ENCODE measurements at places on chromosomes 16 and 17.

DNA sequence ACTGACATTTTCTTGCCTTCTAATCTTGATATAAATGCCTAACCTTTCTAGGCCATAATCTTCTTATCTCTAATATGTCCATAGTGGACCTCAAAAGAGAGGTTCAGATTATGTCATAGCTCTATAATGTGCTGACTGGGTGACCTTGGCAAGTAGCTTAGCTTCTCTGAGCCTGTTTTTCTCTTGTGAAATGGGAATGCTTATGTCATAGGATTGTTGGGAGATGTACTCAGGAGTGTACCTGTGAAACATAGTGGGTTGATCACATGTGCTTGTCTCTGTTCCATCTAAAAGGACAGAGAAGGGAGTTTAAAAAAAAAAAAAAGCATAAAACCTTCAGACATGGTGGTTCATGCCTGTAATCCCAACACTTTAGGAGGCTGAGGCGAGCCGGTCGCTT lies 2.4 kb downstream of the MED9 start:
- no peak for DNase-seq

DNA sequence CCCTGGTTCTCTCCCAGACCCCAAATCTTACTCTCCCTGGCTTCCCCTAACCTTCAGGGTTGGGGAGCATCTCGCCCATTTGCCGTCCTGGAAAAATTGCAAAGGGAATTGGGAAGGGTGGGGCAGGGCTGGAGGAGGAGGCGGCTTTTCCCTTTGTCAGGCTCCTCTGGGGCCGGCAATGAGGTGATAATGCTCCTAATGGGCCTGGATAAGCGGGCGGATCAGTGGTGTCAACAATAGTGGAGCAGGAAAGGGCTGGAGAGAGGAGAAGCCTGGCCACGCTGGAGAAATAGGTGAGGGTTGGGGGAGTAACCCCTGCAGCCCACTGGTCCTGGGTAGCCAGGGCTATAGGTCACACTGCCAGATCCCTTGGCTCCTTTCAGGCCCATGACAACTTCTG lies 12.3 kb downstream of the SCN4A start:
- no peak for DNase-seq

- DNase-seq = no peak
These were observed 7.5 kb upstream of the ITGB3 start for GRCh38 chr17:47246120-47246519.

- DNase-seq = no peak
These were observed 55.8 kb downstream of the SALL1 start for GRCh38 chr16:51095084-51095881.

DNA sequence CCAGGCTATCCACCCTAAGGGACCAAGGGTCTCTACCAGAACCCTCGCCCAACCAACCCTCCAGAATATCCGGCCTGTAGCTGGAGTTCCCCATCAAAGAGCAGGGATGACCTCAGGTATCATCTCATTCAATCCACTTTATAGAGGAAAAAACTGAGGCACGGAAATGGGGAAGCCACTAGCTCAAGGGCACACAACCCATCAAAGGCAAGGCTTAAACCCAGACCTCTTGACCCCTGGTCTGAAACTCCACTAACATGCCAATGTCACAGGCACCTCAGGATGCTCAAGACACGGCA lies 1.6 kb downstream of the TBC1D10B start:
- DNase-seq = no peak

DNA sequence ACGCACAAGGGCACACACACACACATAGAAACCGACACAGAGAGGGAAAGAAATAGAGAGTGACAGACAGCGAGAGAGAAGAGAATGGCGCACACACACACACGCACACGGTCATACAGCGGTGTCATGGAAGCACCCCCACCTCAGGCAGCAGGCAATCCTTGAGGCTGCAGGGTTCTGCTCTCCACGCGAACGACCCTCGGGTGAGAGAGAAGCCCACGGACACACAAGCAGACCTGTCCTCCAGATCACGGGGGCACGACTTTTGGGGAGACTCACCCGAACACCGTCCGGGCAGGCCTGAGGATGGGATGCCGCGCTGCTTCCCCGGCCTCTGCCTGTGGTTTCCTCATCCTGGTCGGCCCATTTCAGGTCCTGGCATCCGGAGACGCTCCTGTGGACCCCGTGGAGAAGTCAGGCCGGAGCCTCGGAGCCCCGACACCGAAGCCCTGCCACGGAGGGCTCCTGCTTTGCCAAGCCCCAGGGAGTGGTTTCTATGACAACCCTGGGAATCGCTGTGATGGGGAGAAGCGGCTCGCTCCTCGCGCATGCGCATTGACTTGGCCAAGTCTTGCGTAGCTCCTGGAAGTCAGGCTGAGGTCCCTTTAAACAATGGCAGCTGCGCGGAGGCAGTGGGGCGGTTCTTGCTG lies 118.2 kb upstream of the KCNJ18 start:
- peak; percentile 17 for DNase-seq

DNA sequence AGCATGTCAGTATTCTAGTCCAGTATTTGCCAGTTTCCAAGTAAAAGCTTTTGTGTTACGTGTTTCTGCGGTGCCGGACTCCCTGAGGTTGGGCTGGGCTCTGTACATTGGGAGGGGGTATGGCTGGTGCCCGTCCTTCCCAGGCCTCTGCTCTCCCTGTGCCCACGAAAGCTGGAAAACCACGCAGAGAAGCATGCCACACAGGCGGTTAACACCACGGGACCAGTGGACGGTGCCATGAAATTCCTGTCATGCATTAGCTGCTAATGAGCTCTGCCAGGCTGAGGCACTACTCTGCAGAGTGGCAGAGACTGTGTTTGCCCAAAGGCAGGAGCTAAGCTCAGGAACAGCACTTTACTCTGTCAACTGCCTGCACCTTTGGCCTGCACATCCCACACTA lies 8.1 kb downstream of the SMIM5 start:
- DNase-seq = no peak

- DNase-seq = no peak
These were observed 7.6 kb downstream of the PSMD11 start for GRCh38 chr17:32451879-32452278.

DNA sequence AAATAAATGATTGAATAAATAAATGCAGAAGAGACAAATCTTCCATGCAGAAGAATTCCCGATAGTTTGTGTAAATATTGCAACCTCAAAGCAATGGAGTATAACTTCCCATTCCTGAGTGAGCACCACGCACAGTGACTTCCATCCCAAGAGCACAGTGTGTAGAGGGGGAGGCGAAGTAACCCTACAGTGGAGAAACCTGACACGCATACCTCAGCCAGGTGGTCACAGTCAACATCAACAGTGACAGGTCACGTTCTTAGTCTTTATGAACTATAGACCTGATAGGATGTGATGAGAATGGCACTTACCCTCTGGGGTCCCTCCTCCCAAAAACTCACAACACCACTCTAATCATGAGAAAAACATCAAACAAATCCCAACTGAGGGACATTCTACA lies 111.6 kb downstream of the DYNLRB2 start:
- no peak for DNase-seq

DNA sequence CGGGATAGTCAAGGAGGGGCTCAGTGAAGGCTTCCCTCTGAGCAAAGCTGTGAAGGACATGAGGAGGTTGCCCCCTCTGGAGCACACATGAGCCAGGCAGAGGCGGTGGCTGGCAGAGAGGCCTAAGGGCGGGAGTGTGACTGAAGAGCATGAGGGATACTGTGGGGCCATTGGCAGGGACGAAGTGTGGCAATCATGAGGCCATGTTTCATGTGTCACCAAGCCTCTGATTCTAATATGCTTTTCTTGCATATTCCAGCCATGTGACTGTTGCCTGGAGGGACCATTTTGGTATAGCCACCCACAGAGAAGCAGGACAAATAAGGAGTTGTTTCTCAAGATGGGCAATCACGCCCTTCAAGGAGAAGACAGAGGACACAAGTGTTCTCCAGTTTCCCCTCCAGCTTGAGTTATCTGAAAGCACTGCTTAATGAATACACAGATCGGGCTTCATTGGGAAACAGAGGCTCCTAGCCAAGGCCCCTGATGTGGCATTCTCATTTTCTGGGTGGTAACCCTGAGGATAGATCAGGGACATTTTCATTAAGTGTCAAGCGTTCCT lies 68.0 kb downstream of the AKAP1 start:
- no peak for DNase-seq

DNA sequence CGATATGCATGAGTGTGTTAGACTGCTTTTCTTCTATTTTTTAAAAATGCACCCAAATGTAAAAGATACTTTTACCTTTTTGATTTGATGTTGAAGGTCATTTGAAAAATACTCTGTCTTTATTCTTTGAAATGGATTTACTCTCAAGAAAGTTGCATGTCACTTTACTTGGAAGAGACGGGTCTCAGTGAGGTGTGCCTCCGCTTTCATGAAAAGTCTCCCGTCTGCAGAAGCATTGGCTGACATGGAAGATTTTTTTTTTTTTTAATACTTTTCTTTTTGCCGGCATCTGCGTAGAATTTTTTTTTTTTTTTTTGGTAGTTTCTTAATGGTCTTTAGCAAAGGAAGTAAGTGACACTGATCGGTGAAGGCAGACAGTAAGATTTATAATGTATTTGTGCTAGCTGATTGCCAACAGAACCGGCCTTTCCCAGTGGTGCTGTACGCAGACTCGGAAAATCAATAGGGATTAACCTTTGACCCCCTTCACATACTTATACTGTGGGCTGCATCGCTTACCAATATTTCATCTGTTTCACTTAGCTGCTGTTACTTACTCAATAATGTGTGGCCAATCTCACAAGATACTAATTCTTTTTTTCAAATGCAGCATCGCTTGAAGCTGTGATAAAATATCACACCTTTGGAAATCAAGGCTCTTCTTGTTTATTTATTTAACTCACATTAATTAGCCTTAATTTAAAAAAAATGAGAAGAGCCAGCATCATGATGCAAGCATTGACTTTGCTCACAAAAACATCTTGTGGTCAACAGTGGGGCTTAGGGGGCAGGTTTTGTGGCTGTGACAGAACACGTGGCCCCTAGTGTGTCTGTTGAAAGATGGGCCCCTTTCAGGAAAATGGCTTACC lies 383.9 kb downstream of the WWOX start:
- DNase-seq = no peak

DNA sequence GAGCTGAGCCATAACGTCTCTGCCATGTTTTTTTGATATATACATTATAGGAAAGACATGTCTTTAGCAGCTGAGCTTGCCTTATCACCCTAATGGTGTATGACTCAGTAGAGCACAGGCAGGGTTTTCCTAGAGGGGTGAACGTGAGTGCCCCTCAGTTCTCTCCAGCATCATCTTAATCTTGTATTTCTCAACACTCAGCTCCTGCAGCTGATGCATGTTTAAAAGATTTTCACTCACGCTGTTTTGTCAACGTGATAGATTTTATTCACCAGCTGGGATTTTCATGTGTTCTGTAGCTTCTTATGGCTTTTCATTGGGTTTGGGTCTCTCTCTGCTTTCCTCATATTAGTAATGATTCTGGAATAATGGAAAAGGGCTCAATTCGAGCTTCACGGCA lies 186.0 kb upstream of the PMFBP1 start:
- DNase-seq = no peak

GRCh38 chr16:20628213-20628612 lies 52.0 kb upstream of the ACSM2B start:
- no peak for DNase-seq

GRCh38 chr16:81431554-81432353 lies 12.9 kb upstream of the CMIP start:
- DNase-seq = no peak

DNA sequence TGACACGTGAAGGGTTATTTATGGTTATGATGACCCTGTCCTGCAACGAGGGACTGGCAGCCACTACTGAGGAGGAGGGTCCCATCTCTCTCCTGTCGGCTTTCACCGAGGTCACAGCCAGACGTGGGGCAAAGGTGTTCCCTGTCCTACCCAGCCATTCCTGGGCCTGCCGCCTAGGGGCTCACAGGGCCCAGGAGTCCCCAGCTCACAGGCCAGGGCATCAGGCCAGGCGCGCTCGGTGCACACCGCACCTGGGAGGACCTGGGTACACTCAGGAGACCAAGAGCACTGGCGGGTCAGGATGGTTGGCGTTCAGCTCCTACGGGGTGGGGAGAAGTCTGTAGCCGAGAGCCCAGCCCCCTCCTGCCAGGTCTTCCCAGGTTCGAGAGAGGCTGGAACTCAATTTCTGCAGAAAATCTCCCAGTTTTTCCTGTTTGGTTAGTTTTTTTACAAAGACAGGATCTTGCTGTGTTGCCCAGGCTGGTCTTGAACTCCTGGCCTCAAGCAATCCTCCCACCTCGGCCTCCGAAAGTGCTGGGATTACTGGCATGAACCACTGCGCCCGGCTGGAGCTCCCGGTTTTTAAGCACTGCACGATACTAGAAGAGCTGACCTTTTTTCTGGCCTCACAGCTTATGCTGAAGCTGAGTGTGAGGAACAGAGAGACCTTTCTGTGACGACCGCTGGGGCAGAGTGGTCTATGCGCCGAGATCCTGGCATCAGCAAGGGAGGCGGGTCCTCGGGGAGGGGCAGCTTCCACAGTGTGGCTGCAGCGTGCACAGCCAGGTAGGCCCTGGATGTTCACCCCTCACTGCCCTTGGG lies 7.7 kb downstream of the CYBC1 start:
- no peak for DNase-seq

DNA sequence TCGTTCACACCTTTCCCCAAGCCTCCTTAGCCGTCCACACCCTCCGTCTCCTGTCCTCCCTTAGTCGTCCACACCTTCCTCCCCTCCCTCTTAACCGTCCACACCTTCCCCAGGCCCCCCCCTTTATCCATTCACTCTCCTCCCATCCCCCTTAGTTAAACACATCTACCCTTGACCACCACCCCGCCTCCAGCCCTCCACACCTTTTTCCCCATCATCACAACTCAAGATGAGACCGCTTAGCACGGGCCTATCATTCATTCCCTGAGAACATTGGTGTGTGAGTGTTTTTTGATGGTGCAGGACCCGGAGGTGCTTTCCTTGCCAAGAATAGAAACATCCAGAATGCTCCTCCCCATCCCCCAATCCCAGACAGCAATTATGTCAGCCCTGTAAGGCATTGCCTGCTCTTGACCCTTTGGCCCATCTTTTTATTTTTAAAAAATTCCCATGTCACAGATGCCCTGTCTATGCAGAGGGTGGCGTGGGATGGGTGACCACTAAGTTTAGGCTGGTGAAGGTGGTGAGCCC lies 1.4 kb downstream of the TENT4B start:
- DNase-seq = peak; percentile 19

- DNase-seq = no peak
These were observed 21.0 kb downstream of the PRCD start for GRCh38 chr17:76560877-76561221.

DNA sequence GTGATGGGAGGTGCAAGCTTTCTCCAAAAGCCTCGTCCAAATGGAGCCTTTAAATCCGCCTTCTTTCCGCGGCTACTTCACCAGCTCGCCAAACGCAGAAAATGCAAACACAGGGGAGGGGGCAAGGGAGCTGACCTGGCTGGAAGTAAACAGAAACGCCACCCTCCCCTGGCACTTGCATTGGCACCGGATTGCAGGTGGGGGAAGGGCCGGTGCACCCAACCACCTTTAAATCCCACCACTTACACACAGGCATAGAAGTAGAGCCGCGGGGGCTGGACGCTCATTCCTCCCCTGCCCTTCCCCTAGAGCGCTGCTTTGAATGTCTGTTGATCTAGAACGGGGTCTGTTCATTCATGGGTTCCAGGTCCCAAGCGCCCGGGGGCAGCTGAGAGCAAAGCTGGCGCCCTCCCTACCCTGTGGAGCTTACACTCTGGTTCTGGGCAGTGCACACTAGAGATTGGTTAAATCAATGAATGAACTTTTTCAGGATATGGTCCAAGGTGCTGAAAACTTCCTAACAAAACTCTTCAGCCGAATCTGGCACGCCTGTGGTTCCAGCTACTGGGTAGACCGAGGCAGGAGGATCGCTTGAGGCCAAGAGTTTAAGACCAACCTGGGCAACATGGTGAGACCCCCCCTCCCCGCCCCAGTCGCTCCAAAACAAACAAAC lies 920 bp upstream of the ZCCHC14 start:
- DNase-seq = no peak

GRCh38 chr17:59783221-59784047 lies 76.0 kb downstream of the VMP1 start:
- DNase-seq = no peak

All from activated naive CD8-positive, alpha-beta T cell treated with anti-CD3 and anti-CD28 coated beads, Interleukin-2, amount 50 U/mL, for 24 hours (primary cell).